Muscle of back (tissue), 13 donors: ENCODE measurements at places on chromosomes 1 and 21.

DNA sequence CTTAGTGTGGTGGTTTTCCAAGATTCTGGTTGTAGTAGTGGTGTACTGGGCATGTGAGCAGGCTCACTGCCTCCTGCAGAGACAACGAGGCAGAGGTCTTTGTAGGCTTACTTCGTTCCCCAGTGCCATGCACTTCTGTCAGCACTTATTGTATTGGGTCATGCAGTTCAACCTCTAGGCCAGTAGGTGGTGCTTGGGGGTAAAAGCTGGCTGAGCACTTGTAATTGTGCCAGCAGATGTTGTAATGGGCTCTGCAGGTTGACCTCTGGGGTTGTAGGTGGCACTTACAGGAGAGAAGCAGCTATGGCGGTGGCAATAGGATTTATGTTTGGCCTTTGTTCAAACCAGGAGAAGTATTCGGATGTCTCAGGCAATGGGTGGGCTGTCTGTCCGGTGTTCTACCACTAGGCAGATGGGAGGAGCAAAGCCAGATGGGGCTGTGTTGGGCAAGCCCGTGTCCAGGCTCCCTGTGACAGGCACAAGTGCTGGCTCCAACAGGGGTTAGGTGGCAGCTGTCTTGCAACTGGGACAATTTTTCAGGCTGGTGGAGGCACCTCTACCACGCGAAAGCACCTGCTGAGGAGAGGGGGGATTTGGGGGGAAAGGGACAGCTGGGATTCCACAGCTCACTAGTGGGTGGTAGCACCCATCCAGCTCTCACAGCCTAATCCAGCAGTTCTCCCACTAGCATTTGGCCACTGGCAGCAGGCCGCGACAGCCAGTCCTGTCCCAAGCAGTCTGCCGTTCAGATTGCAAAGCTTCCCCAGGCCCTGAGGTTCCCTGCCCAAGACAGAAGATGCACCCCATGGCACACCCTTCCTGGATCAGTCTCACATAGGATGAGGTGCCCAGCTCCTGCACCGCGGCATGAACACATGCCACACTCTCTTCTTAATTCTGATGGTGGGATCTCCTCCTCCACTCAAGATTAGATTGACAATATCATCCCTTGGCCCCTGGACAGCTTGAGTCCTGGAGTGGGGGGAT lies 274.5 kb downstream of the CTH start:
- DNase-seq, result no peak

- no peak for DNase-seq
Measured at GRCh38 chr1:110120960-110121561, 8.8 kb downstream of the UBL4B start.

GRCh38 chr1:29628190-29628589 lies 391.9 kb downstream of the PTPRU start:
- DNase-seq, result no peak

DNA sequence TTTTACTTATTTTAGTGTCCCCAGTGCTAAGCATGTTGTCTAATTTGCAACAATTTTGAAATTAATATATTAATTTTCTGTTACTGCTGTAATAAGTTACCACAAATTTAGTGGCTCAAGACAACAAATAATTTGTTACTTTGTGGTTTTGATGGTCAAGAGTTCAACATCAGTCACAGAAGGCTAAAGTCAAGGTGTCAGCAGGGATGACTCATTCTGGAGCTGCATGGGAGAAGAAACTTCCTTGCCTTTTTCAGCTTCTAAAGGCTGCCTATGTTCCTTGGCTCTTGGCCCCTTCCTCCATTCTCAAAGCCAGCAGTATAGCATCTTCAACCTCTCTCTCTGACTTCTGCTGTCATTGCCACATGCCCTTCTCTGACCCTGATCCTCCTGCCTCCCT lies 271.8 kb downstream of the HLX start:
- no peak for DNase-seq
